ENCODE measurements at places on chromosomes 6 and 20. TPM values are rescaled to one million over a fixed set of nuclear protein-coding genes. Genes with fewer than 3 reads are reported as not detected.

C6orf15 gene
- not detected for total RNA-seq

PPP1R3G gene
- 3.7 TPM for total RNA-seq

DYNLT2 gene
- 2.5 TPM for total RNA-seq

VARS2 gene
- 33.0 TPM for total RNA-seq

CALHM5 gene
- total RNA-seq, result 1.2 TPM

GRIK2 gene
- total RNA-seq, result 139 TPM

RTF2 gene
- 56.1 TPM for total RNA-seq

CTAGE9 gene
- not detected for total RNA-seq

PAX1 gene
- not detected for total RNA-seq

NT5E gene
- 14.5 TPM for total RNA-seq

MDFI gene
- total RNA-seq, result 21.7 TPM

COX4I2 gene
- not detected for total RNA-seq

DLL1 gene
- 11.3 TPM for total RNA-seq

NKAIN4 gene
- total RNA-seq, result 48.0 TPM

TEAD3 gene
- 0.23 TPM for total RNA-seq

CST4 gene
- total RNA-seq, result not detected

OOEP gene
- total RNA-seq, result not detected

Data from diencephalon (tissue), 1 donor.